ENCODE measurements at places on chromosomes 4 and X.

GRCh38 chr4:26035921-26036320 lies 121.9 kb downstream of the SMIM20 start:
- no peak for DNase-seq

DNA sequence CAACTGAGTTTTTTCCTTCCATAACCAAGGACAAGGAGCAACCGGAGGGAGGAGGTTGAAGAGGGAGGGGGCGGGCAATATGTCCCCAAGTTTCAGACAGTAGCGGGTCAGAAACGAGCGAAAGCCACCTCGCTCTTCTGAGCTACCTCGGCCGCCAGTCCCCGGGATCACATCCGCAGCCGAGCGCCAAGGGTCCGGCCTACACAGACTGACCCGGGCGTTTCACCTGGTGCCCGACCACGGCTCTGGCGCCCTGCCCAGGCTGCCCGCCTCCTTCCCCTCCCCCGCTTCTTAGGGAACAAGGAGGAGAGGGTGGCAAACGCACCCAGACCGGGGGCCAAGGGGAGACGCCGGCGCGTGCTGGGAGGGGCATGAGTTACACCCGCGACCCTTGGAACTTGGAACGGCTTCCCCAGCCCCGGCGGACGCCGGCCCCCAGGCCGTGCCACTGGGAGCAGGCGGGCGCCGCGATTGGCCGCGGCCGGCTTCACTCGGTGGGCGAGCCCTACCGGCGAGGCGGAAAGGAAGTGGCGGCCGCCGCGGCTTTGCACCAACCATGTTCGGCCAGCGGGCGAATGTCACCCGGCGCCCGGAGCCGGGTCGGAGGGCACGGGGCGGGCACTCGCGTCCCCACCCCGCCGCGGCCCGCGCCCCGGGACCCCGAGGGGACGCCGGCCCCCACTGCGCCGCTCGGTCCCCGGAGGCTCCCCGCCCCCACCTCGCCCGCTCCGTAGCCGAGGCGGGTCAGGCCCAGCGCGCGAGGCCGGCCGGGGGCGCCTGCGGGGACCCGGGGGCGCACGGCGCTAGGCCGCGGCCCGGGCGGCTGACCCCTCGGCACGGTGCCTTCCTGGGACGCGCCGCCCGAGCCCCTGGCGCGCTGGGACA lies 1.5 kb downstream of the IRF2 start:
- peak; percentile 81 for DNase-seq

GRCh38 chr4:84484236-84484635 lies 14.9 kb downstream of the NKX6-1 start:
- no peak for DNase-seq

GRCh38 chr4:102614801-102615200 lies 113.6 kb downstream of the NFKB1 start:
- no peak for DNase-seq

DNA sequence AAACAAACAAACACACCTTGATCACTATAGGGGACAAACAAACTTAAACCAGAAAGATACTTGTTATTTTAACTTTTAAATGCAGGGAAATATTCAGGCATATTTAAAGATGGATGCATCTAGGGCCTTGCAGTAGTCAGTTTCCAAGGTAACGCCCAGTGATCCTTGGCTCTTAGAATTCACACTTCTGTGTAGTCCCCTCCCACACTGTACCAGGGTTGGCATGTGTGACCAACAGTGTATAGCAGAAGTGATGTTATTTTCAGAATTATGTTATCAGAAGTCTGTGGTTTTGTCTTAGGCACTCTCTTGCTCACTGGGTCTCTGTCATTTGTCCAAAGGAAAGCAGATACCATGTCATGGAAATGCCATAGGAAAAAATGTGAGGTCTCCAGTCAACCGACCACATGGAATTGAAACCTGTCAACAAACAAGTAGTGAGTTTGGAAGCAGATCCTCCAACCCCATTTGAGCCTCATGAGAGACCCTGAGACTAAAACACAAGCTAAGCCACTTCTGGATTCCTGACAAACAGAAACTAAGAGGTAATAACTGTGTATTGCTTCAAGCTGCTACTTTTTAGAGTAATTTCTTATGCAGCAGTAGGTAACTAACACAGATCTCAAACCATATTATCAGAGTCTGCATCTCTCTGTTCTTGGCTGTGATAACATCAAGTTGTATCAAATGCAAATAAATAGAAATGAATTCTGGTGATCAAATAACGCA lies 670.3 kb downstream of the KCTD8 start:
- no peak for DNase-seq

GRCh38 chr4:14149176-14150053 lies 521.9 kb upstream of the BOD1L1 start:
- no peak for DNase-seq

DNA sequence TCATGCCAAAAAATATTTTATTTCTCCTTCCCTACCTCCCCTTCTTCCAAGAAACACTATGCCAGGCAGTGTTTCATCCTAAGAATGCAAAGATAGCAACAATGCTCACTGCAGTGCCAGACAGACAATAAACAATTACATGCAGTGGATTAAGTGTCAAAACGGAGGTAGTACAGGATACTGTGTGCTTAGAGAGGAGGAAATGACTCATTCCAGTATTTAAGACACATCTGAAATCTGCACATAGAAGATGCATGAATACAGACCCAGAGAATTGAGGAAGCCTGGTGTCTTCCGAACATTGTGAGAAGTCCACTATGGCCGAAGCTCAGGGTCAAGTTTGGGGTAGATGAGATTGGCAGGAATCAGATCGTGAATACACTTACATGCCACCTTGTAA lies 326.4 kb downstream of the PPP3CA start:
- DNase-seq, result no peak

DNA sequence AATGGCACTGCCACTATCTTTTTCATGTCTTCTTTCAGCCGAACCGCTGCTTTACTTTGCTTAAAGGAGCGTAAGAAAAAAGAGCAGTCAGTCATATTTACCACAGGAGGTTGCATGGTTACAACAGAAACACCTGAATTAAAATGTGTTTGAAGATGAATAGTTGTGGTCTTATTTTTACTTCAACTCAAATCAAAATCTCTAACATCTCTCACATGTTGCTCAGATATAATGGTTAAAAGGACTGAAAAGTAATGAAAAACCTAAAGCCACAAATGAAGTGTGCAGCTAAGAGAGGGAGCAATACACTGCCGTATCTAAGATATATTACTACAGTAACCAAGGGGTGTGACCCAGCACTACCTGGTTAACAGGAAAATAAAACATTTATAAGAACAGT lies 27.4 kb downstream of the FAM13A start:
- DNase-seq, result no peak

- no peak for DNase-seq
These were observed 62.4 kb upstream of the WDFY3 start for GRCh38 chr4:85028910-85029309.

DNA sequence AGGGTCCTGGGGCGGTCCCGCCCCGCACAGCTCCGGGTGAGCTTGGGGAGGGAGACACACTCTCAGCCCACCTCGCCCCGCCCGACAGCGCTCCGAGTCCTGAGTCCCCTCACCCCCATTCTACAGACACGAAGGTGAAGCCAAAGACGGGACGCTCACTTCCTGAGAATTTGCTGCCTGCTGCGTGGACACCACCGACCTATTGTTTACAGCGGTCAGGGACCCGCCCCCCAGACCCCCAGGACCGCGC lies 796 bp upstream of the ZNF141 start:
- no peak for DNase-seq

GRCh38 chr4:54784161-54784671 lies 126.5 kb downstream of the KIT start:
- no peak for DNase-seq

DNA sequence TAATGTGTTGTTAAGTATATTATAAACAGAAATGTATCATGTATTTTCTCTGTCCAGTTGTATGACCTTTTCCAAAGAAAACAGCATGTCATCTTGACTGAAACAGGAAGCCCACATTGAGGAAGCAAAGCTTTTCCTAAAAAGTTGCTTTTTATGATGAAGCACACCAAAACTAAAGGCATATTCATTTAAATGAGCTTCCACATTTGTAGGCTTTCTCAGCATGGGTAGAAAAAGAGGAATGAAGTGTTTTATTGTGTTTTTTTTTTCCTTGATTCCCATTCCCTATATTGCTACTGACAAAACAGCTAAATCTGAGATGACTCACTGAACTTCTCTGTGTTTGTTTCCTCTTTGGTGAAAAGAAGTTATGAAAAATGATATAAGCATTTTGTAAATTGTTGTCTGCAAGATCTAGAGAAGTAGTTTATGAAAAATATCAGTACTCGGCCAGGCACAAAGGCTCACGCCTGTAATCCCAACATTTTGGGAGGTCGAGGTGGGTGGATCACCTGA lies 32.5 kb upstream of the FRAS1 start:
- DNase-seq, result no peak

DNA sequence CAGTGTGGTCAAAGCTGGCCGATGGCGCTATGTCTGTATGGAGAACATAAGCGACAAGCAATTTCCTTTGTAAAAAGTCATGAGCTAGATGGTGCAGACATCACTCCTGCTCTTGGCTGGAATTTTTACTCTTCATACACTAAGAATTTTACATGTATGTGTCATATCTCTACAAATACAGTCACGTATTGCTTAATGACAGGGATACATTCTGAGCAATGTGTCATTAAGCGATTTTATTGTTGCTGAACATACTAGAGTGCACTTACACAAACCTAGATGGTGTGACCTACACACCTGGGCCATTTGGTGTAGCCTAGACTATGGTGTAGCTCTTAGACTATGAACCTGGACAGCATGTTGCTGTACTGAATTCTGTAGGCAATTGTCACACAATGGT lies 185.4 kb downstream of the SOWAHB start:
- DNase-seq, result no peak

DNA sequence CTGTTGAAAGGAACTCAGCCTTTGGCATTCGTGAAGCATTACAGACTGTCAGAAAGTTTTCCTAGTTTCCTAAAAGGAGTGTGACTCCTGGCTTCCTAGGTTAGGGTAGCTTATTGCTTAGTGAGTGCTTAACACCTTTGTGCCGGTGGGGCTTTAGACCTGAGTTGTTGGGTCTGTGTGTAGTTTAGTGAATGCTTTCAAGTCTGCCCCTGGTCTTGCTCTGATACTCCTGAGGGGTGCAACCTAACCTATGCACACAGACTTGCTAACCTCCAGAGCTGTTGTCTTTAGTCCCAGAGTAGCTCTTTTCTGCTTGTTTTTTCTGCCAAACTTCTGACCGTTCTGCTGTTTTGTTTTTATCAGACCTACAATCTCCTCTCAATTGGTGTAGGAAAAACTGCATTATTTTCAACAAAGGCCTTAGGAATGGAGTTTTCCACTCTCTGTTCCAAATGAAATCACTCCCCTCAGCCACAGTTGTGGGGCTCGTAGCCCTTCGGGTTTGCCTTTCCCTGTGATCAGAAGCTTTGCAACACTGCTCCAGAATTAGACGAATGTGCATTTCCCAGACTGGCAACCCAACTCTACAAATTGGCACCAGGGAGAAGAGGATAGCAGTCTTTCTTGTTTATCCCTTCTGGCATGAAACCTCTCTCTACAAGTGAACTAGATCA lies 1399.1 kb upstream of the PCDH7 start:
- no peak for DNase-seq

- DNase-seq, result no peak
These were observed 262.2 kb upstream of the INTU start for GRCh38 chr4:127370604-127371003.

- DNase-seq, result no peak
These were observed 46.2 kb downstream of the CASK start for GRCh38 chrX:41877167-41877566.
